ENCODE measurements at places on chromosomes 11 and 22.
A peak's percentile ranks its signal among the peaks of the same experiment; 100 is the strongest.

DNA sequence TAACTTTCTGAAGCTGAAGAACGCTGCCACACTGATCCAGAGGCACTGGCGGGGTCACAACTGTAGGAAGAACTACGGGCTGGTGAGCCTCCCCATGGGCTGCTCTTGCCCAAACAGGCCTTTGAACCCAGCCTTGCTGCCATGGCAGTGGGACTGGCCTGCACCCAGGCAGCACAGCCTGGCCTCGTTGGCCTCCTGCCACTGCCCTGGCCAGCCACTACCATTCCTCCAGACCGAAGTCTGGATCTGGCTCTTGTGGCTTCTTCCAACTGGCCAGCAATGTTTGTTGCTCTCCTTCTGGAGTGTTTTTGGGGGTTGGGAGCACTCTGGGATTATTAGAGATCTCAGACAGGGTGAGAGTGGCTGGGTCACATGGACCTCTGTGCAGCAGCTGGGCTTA, 51.0 kb downstream of the MYO7A start:
- no peak for DNase-seq

DNA sequence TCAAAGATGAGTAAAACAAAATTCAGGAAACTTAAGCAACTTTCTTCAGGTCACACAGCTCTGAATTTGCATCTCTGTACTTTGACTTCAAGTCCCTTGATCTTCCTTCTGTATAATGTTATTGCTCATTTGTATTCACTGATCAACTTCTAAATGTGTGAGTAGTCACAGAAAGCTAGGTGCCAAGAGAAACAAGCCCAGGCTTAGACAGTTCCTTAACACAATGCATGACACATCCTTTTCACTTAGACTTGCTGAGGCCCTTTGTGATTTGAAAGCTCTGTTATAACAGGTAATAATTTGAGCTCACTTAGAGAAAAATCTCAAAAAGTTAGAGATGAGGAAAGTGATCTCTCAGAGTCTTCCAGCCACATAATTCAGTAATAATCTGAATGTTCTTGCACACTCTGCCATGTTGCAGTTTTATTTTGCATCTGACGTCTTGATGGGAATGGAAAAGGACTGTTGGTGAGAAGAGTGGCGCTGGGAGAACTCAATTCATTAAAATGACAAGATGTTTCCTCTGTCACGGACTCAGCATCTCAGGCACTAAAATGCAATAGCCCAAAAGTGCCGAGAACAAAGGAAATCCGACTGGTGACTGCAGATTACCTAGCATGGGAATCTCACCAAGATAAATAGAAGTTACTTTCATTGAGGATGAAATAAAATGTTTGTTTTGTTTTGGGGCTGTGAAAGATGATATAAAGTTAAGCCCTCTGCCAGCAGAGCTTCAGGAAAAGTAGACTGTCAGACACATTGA, 665.3 kb downstream of the OPCML start:
- no peak for DNase-seq

DNA sequence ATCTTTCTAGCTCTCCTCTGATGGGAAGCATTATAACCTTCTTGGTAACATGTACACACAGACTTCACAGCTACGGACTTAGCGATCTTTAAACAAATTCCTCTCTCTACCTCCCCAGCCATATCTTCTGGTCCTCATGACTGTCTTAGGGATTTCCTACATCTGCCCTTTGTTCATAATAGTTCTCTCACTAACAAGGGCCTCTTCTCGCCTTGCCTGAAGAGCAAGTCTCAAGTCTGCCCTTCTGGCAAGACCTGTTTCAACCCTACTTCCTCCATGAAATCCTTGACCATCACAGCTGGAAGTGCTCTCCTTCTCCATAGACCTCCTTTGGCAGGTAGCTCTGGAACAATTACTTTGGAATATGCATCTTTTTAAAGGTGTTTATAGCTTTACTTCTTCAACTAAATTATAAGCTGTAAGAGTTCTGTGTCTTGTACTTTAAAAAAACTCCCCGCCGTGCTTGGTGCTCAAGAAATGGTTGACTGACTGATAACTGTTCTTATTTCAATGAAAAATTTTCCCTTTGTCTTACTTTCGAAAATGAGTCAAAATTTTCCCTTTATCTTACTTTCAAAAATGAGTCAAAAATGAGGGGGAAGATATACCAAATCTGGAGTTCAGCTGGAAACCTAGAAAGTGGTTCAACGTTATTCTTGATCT, 34.7 kb downstream of the SNX19 start:
- DNase-seq = no peak

- no peak for DNase-seq
Measured at GRCh38 chr11:108501396-108501795, 3.2 kb upstream of the POGLUT3 start.

- DNase-seq = no peak
Measured at GRCh38 chr11:69229511-69229910, 64.4 kb upstream of the MYEOV start.

GRCh38 chr11:68839911-68840641, 1.6 kb downstream of the CPT1A start:
- DNase-seq = no peak

DNA sequence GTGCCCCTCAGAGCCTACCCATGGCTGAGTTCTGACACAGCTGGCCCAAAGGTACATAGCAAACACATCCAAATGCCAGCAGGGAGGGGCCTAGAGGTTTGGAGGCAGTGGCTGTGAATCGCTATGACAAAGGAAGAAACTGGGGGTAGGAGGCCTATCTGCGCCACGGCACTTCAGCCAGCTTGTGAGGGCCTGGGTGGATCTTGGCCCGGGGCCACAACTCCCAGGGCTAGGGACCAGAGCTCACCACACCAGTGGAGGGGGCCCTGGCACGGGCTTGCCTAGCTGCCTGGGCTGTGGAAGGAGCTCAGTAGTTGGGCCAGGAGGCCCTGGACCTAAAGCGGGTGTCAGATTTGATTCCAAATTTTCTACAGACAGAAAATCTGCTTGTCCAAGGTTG, 9.4 kb upstream of the NAP1L4 start:
- no peak for DNase-seq

DNA sequence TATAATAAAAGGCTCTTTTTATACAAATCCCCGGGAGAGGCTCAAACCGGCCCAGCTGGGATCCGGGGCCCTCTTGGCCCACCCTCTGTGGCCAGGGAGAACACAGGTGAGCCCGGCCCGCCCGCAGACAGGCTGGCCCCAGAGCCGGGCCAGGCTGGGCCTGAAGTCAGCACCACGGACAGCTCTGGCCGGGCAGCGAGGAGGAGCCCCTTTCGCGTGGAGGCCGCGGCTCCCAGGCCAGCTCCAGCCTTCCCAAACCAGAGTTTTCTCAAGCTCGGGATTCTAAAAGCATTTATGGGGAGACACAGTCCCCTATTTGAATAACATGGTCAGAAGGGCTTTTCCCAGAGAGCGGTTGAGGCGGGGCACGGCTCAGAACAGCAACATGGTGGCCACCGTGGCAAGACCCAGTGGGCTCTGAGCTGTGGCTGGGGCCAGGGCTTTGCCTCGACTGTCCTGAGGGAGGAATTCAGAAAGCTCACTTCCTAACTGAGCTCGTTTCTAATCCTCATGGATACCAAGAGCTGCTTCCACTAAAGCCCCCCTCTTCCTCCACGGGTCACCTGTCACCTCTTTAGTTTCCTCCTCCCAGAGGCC, 115.4 kb downstream of the BRD1 start:
- no peak for DNase-seq

DNA sequence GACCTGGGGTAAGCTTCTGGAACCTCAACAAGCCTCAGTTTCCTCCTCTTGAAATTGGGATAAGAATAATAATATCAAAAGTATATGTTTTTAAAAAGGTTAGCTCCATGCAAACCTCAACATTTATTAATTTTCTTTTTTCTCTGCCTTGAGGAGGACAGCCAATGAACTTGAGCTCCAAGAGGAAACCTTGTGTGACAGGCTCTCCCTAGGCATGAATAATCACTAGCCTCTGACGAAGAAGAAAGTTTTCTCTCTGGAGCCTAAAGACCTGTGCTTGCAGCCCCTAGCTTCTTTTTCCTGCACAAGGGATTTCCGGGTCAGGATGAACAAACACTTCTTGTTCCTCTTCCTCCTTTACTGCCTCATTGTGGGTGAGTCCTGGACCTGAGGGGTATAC, at the start of gene PATE3:
Gene PATE3, plus strand, starts transcription at position 301 of the 400 bp plus-strand sequence. Its CDS starts 25 bp downstream, at position 326.
- DNase-seq = no peak

DNA sequence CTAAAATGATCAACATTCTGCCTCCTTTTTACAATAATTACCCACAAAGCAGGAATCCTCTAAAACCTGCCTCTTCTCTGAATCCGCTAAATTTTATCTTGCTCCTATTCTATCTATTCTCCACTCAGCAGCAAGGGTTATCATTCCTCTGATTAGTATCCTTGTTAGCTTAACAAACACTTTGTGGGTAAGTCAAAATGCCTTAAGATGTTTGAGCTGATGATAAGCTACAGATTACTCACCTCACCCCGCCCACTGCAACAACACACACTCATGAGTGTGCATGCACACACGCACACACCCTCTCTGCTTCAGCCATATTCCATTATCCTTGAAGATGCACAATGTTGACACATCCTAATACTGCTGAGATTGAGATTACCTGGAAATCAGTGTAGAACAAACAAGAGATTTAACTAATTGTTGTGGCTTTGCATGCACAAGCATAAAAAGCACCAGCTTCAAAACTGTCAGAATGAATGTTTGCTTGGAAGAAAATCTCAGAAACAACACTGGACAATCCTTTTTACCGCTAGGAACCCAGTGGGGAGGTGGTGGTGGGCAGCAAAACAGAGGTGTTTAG, 130.9 kb downstream of the BBOX1 start:
- DNase-seq = no peak

DNA sequence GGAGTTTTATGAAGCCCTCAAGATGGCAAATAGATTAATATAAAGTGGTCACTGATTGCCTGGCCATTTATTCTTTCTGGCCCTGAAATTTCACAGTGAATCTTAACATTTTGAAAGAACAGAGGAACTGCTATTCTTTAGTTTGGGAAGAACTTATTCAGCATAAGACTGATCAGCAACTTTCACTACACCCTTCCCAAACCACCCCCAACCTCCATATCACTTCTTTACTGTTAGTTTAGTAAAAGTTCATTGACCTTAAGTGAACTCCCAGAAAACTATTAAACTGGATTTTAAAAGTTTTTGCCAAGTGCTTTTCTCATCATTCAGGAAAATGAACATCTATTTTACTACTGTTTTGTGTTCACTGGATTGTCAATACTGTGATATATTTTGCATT, 77.4 kb downstream of the NARS2 start:
- no peak for DNase-seq

DNA sequence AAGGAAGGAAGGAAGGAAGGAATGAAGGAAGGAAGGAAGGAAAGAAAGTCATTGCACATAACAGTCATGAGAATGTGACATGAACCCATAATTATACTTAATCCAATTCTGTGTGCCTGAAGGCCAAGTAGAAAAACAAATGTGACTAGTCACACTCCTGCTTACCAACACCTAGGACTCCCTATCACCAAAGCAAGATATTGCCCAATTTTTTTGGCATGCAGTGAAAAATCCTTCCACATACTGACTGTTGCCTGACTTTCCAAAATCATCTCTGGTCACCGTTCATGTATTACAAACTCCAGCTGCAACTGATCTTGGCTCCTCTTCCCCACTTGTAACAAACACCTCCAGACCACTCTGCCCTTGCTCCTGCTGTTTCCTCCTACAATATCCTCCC, 516.8 kb downstream of the OPCML start:
- no peak for DNase-seq

DNA sequence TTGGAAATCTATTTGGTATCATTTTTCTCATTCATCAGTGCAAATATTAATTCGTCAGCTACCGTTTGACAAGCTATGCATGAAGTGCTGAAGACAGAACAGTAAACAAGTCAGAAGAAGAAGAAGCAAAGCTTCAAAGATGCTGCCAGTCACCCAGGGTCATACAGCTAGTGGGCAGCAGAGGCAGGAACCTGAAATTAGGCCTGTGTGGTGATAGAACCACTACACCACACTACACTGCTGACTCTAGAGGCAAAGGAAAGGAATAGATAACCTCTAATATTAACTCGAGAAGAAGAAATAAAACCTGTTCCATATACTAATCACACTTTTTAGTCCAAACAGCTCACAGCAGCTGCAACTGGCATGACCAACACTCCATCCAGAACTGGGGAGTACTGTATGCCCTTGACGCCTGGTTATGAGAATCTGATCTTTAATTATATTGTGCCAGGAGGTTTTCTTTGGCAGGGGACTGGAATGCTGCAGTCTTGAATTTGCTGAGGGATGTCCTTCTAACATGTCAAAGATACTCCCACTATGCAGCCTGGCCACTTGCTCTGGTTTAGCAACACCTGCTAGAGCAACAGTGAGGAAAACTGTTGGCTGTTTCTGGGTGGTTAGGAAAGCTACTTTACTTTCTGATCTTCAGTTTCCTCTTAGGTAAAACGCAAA, 73.0 kb downstream of the PAK1 start:
- DNase-seq = no peak

GRCh38 chr11:35494957-35495490, 30.4 kb downstream of the PAMR1 start:
- no peak for DNase-seq

DNA sequence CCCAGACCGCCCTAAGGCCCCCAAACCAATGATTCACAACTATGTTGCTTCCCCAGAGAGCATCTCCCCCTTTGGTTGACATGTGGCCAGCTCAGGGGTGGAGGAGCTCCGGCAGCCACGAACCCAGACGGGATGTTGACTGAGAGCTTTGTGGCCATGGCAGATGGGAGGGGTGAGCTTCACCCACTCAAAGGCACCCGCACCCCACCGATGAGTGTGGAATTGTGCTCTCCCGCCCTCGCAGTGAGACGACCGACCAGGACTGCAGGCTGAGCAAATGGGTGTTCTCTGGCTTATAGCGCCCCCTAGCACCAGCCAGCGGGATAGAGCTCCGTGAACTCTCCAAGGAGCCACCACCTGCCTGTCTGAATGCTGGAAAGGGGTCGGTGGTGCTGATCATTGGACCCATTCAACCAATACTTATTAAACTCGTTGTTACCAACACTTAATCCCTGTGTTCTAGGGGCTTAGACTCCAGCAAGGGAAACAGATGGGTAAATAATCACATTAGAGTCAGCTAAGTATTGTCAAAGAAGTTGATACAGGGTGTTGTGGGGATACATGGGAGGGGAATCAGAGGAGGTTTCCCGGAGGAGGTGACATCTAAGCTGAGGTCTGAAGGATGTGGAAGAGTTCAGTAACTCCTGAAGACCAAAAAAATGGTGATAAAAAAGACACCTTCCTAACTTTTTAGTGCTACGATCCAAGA, 4.5 kb upstream of the TIMP3 start:
- peak; percentile 58 for DNase-seq
